ENCODE measurements at places on chromosomes 7 and 10.

DNA sequence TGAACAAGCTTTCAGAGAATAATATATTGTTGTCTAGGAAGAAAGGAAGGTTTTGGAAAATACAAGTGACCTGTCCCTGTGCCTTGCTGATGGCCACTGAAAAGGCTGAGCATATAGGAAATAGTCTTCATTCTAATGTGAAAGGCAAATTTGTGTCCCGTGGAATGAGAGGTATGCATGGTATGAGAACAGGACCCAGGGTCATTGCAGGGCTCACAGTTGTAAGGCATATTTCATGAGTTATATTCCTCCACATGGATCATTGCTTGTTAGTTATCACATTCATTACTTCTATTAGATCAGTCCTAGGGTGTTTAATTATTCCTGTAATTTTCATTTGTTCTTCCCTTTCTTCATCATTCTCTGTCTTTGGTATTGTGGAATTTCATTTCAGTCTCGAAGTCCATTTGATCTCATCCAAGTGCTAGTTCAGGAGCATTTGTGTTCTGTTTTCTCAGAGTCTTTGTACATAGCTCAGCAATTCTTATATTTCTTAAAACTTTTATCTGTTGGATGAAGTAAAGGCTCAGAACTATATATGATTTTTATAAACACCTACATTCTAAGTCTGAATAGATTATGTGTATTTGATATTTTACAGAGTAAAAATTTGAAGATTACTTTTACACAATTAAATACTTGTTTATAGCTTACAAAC, 39.4 kb upstream of the ARHGAP21 start:
- no peak for DNase-seq
- H3K36me3 ChIP-seq: no peaks in the 10 kb centered on the region
- H3K4me3 ChIP-seq: no peak overlapping the region
- H3K27me3 ChIP-seq: no peaks in the 10 kb centered on the region

DNA sequence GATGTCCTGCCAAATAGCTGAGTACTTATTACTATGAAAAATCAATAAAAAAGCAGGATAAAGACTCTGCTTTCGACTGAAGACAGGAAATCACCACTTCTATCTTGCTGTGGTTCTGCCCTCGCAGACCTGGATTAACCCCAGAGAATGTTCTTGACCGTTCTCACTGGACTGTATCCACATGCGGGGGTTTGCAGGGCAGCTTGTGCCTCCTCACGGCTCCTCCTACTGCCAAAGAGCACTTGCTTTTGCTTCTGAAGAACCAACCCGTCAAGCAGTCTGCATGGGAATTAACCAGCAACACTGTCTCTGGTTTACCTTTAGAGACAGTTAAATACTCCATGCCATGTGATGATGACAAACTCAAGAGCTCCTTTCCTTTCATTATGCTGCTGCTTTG, 184.0 kb downstream of the GFRA1 start:
- H3K36me3 ChIP-seq: no peaks in the 10 kb centered on the region
- H3K27me3 ChIP-seq: peaks cover 16% of the 10 kb centered on the region

GRCh38 chr7:77691892-77692491, 4.3 kb upstream of the RSBN1L start:
- peaks cover 34% of the 10 kb centered on the region for H3K4me1 ChIP-seq
- no peak overlapping the region for H3K4me3 ChIP-seq
- H3K27ac ChIP-seq: no peak overlapping the region
- peaks cover 6% of the 10 kb centered on the region for H3K36me3 ChIP-seq
- DNase-seq: no peak

GRCh38 chr7:124295289-124295688, 262.4 kb upstream of the TMEM229A start:
- no peak overlapping the region for H3K4me3 ChIP-seq
- no peak for DNase-seq
- no peaks in the 10 kb centered on the region for H3K4me1 ChIP-seq
- no peaks in the 10 kb centered on the region for H3K27me3 ChIP-seq

DNA sequence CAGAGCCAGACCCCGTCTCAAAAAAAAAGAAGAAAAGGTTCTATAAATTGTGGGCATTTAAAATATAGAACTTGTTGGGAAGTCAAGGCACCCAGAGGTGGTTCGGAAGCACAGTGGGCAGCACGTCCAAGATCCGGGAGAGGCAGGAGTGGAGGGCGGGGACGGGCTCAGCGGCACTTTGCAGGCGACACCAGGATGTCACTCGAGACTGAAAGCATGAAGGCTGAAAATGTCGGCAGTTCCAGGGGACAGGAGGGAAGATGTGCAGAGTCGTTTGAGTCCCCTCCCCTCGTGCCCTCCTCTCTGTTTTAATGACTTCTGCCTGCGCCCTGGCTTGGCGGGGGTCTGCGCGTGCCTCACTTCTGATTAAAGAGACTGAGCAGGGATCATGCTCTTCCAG, 30.6 kb downstream of the IQCE start:
- no peaks in the 10 kb centered on the region for H3K27me3 ChIP-seq
- peaks cover 65% of the 10 kb centered on the region for H3K36me3 ChIP-seq
- no peak overlapping the region for H3K4me3 ChIP-seq
- no peak for DNase-seq

- peaks cover 5% of the 10 kb centered on the region for H3K27me3 ChIP-seq
- H3K36me3 ChIP-seq: no peaks in the 10 kb centered on the region
- peaks cover 6% of the 10 kb centered on the region for H3K4me1 ChIP-seq
- H3K4me3 ChIP-seq: no peak overlapping the region
- H3K27ac ChIP-seq: no peak overlapping the region
Measured at GRCh38 chr7:148260599-148260998, 330.0 kb upstream of the C7orf33 start.

- H3K4me1 ChIP-seq: no peaks in the 10 kb centered on the region
- no peaks in the 10 kb centered on the region for H3K27me3 ChIP-seq
- H3K4me3 ChIP-seq: no peak overlapping the region
- peak overlapping the region; percentile 77 for H3K27ac ChIP-seq
- H3K36me3 ChIP-seq: no peaks in the 10 kb centered on the region
Measured at GRCh38 chr7:36264123-36264801, 111.2 kb downstream of the EEPD1 start.

DNA sequence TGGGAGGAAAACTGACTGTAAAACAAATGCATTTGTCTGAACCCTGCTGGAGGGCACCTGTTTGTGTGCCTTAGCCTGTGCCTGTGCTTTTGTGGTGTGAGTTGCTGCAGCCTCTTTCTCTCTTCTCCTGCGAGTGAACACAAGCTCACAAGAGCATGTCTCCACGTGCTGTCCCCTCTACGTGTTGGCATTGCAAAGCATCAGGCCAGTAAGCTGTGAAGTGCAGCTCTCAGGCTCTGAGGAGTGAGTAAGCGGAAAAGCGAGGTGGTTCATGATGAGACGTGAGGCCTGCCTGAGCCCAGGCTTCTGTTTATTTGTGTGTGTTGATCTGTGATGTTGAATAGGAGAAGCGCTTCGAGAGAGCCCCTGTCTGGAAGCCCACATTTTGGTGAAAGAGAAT, 85.6 kb upstream of the PDCD4 start:
- no peak overlapping the region for H3K4me3 ChIP-seq
- no peaks in the 10 kb centered on the region for H3K4me1 ChIP-seq
- no peak overlapping the region for H3K27ac ChIP-seq
- DNase-seq: no peak
- no peaks in the 10 kb centered on the region for H3K27me3 ChIP-seq
- H3K36me3 ChIP-seq: no peaks in the 10 kb centered on the region

- H3K27me3 ChIP-seq: peaks cover 34% of the 10 kb centered on the region
- DNase-seq: no peak
- H3K4me3 ChIP-seq: no peak overlapping the region
- no peaks in the 10 kb centered on the region for H3K4me1 ChIP-seq
Measured at GRCh38 chr7:2880874-2881533, 36.9 kb upstream of the GNA12 start.

- H3K27me3 ChIP-seq: no peaks in the 10 kb centered on the region
- no peaks in the 10 kb centered on the region for H3K36me3 ChIP-seq
- no peaks in the 10 kb centered on the region for H3K4me1 ChIP-seq
- DNase-seq: peak; percentile 53
- no peak overlapping the region for H3K4me3 ChIP-seq
- no peak overlapping the region for H3K27ac ChIP-seq
Measured at GRCh38 chr10:42962110-42962901, 114.6 kb upstream of the RET start.

DNA sequence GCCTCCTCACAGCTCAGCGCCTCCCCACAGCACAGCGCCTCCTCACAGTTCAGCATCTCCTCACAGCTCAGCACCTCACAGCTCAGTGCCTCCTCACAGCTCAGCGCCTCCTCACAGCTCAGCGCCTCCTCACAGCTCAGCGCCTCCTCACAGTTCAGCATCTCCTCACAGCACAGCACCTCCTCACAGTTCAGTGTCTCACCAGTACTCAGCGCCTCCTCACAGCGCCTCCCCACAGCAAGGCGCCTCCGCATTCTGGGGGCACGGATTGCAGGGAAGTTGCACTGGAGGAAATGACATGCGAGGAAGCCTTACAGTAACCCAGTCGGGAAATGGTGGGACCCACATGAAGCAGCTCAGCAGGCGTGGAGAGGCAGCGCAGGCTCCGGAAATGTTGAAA, 271.6 kb downstream of the WDR37 start:
- H3K4me3 ChIP-seq: no peak overlapping the region
- no peaks in the 10 kb centered on the region for H3K4me1 ChIP-seq

DNA sequence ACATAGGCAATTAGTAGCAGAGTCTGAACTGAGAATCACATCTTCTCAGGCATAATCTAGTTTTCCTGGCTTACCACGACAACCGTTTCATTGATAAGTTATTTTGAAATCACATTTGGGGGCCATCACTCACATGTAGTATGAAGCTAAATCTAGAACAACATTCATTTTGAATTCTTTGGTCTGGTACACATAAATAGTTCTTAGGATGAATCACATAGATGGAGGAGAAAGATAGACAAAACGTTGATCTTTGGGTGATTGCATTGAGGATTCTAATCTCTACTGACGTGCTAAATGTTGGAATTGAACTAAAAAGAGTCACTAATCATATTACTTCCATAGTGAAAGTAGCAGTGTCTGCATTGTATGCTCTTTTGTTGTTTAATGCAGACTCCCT, 1022.6 kb downstream of the LRMDA start:
- H3K4me1 ChIP-seq: peaks cover 54% of the 10 kb centered on the region
- no peak overlapping the region for H3K4me3 ChIP-seq
- no peaks in the 10 kb centered on the region for H3K27me3 ChIP-seq
- H3K27ac ChIP-seq: peak overlapping the region; percentile 84
- no peaks in the 10 kb centered on the region for H3K36me3 ChIP-seq

DNA sequence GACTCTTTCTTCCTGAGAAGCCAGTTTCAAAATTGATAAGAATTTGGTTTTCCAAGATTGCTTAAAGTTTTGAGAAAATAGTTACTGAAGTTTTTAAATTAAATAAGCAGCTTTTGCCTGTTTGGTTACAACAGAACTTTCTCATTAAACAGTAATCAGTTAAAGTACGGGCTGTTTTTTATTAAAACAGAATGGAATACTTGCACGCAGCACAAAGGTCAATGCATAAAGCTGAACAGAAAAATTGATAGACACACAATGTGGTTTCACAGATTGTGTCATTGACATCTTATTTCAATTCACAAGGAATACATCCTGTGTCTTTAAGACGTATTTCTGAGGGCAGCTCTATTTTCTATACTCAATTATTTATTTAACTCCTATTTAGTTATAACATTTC, 192.2 kb downstream of the PRKG1 start:
- DNase-seq: no peak
- H3K36me3 ChIP-seq: no peaks in the 10 kb centered on the region
- H3K4me1 ChIP-seq: no peaks in the 10 kb centered on the region
- H3K4me3 ChIP-seq: no peak overlapping the region
- H3K27ac ChIP-seq: no peak overlapping the region

- no peaks in the 10 kb centered on the region for H3K27me3 ChIP-seq
- peak; percentile 67 for DNase-seq
- no peak overlapping the region for H3K27ac ChIP-seq
- no peak overlapping the region for H3K4me3 ChIP-seq
- H3K36me3 ChIP-seq: no peaks in the 10 kb centered on the region
Measured at GRCh38 chr10:98608411-98608810, 161.7 kb upstream of the HPS1 start.

DNA sequence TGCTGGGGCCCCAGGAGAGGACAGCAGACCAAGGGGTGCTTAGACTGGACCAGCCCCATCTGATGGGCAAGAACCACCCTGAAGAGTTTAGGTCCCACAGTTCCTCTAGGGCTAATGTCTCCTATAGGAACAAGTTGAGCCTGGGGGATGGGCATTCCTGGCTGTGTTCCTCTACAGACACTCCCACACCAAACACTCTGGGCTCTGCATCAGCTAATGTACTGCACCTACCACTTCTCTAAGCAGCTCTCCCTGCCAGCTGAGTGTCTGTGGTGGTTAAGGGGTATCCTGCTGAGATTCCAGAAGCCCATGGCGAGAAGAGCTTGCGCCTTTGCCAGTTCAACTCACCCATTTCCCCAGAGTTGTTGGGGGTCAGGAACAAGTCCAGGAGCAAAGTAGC, 284.1 kb upstream of the CSTF2T start:
- no peak for DNase-seq
- no peak overlapping the region for H3K27ac ChIP-seq
- no peaks in the 10 kb centered on the region for H3K27me3 ChIP-seq
- H3K4me3 ChIP-seq: no peak overlapping the region
- peaks cover 54% of the 10 kb centered on the region for H3K4me1 ChIP-seq

GRCh38 chr7:79933144-79933543, 201.5 kb upstream of the GNAI1 start:
- no peak for DNase-seq
- H3K4me3 ChIP-seq: no peak overlapping the region
- no peak overlapping the region for H3K27ac ChIP-seq
- H3K4me1 ChIP-seq: no peaks in the 10 kb centered on the region

DNA sequence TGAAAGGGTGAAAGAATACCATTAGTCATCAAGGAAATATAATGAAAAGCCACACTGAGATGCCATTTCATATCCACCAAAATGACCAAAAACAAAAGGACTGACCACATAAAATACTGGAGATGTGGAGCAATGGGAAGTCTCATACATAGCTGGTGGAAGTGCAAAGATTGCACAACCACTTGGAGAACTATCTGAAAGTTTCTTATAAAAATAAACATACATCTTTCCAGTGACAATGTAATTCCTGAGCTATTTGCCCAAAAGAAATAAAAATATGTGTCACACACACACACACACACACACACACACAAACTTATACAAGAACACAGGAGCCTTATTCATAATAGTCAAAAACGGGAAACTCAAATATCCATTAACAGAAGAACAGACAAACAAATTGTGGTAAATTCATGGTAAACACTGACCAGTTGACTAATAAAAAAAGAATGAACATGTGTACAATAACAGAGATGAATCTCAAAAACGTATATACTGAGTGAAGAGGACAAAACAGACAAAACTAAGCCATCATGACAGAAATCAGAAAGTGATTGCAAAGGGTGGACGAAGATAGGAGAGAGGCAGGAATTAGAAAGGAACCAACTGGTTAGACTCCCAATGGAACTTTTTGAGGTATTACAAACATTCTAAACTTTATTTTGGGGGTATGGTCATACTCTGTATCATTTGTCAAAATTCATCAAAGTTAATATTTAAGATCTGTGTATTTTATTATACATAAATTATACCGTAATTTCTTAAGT, 21.5 kb downstream of the WASL start:
- H3K27ac ChIP-seq: no peak overlapping the region
- no peak for DNase-seq
- H3K27me3 ChIP-seq: no peaks in the 10 kb centered on the region
- H3K36me3 ChIP-seq: no peaks in the 10 kb centered on the region
- no peak overlapping the region for H3K4me3 ChIP-seq
- peaks cover 51% of the 10 kb centered on the region for H3K4me1 ChIP-seq

All from tibial artery (tissue), 4 donors.